ENCODE measurements at places on chromosomes 16 and 17.

DNA sequence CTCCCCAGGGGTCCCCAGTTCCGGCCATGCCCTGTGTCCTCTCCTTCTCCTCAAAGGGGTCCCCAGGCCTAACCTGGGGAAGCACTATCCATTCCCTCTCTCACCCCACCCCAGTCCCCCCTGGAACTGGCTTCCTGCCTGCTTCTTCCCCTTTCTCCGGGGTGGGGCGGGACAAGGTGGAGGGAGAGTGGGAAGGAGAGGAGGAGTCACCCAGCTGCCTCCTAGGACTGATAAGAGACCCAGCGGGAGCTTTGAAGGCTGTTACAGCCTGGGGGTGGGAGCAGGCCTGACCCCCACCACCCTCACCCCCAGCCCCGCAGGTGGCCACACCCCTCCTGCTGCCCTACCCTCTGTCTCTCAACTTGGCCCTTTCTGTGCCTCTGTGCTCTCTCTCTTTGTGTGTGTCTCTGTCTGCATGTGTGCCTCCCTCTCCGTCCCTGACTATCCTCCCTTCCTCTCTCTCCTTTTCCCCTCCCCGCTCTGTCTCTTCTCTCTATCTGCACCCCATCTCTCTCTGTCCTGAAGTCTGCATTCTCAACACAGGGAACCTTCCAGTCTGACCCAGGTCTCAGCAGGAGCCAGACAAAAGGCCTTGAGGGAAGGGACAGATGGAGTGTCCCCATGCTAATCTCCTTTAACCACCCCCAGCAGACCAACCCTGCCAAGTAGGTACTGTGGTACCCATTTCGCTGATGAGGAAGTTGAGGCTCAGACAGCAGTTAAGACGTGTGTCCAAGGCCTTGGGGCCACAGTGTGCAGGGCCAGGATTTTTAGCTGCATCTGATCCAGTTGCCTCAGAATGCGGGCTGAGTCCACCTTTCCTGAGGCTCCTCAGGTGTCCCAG is 66.1 kb downstream of the RAB11FIP4 start:
- DNase-seq = no peak

GRCh38 chr16:56667581-56668571 is at the start of gene MT1G:
Gene MT1G (minus strand): TSS chr16:56668065. CDS start chr16:56667993, 72 bp downstream.
- no peak for DNase-seq

DNA sequence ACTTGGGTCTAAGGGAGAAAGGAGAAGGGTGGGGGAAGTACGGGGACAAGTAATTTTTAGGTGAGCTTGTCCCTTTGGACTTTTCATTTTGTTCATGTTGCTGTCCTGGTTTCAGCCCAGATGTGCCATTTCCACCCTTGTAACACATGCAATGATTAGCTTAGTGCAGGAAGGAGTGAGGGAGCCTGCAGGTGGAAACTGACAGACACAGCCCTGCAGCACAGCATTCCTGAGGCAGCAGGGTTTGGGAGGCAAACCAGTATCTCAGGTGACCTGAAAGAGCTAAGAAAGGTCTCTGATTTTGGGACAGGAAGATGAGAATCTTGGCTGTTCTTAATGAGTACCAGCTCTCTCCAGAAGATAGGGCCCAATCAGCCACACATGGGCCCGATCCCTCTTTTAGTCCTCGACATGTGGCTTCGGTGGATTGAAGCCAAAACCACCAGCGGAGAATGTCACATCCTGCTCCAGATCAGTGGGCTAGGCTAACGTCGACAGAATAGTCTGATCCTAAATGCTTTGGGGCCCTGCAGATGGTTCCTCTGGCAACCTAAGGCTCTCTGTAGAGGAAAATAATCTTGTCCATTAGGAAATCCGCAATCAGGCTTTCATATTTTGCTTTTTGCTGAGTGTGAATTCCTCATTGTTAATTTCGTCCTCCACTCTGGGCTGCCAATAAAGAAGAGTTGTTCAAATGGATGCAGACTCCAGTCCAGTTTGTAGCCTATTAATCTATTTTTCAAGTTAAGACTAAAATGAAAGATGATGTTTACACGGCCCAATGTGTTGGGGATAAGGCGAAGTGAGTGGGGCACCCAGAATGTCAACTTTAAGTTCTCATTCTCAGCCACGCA is 3.8 kb upstream of the RNF157 start:
- DNase-seq = no peak

DNA sequence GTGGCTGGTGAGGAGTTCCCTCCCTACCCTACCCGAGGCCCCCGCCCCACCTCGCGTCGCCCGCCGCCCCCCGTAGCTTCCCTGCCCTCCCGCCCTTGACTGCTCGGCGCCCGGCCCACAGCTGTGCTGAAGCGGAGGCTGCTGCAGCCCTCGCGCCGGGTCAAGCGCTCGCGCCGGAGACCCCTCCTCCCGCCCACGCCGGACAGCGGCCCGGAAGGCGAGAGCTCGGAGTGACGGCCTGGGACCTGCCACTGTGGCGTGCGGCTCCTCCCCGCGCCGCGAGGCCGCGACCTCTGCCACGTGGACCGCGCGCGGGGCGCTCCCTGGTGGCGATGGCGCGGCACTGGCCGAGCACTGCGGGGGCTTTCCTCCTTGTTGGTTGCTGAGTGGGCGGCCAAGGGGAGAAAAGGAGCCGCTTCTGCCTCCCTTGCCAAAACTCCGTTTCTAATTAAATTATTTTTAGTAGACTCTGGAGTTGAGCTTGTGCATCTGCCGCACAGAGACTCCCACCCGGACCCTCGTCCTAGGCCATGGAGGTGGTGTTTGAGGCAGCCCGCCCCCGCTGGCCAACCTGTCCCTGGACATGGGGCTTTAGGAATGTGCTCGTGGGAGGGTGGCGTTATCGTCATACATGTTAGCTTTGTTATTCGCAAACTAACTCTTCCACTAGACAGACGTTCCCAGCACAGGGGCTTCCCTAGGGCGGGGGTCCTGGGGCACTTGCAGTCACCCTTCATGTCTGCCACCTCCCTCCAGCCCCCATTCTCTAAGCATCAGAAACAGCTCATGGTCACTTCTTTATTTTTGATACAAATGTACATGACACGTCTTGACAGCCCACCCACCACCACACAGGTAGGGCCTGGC is 4.4 kb downstream of the TP53I13 start:
- no peak for DNase-seq

- DNase-seq = no peak
These were observed 380.4 kb upstream of the EEF2KMT start for GRCh38 chr16:5478036-5478435.

- DNase-seq = no peak
These were observed 6.3 kb upstream of the CBFB start for GRCh38 chr16:67022531-67023214.

DNA sequence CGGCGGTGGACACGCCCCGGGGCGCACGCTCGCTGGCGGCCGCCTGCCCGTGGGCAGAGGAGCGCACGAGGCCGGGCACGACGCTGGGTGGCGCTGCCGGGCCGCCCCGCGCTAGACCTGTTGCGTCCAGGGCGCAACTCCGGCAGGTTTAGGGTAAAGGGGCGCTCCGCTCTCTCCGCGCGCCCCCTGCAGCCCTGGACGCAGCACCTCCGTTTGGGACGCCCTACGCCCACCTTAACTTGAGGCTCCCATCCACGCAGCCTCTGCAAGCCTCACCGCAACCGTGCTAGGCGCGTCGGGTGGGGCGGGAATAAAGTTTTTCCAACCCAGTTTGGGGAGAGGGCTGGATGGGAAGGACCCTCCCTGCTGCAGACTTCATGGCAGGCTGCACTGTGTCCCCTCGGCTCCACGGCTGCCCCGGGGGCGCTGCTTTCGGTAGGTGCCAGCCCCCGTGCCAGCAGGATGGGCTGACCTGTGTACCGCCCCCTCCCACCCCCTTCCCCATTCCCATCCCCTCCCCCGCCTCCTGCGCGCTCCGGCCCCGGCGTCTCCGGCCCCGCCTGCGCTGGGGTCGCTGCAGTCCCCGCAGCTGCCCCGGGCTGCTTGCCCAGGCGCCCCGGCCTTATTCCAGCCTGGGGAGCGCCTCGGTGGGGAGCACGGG is at the start of gene SYT17:
TSS of gene SYT17 (plus strand) at position 531 of the 661 bp plus-strand sequence. CDS start 407 bp downstream, outside the sequence.
- no peak for DNase-seq

DNA sequence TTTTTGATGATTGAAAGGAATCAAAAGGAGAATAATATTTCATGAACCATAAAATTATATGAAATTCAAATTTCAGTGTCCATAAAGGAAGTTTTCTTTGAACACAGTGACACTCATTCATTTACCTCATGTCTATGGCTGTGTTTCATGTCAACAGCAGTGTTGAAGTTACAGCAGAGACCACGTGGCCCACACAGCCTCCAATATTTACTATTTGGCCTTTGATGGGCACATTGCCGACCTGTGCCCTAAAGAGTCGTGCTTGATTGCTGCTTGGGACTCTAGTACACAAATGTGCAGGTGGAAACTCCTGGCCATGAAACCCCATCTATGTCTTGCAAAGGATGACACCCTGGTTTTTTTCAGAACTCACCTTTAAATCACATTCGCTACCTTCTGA is 57.0 kb downstream of the CES1 start:
- no peak for DNase-seq

- no peak for DNase-seq
These were observed 3.9 kb downstream of the DPEP2 start for GRCh38 chr16:67995423-67995822.

- no peak for DNase-seq
These were observed 76.3 kb upstream of the RBL2 start for GRCh38 chr16:53357955-53358354.

DNA sequence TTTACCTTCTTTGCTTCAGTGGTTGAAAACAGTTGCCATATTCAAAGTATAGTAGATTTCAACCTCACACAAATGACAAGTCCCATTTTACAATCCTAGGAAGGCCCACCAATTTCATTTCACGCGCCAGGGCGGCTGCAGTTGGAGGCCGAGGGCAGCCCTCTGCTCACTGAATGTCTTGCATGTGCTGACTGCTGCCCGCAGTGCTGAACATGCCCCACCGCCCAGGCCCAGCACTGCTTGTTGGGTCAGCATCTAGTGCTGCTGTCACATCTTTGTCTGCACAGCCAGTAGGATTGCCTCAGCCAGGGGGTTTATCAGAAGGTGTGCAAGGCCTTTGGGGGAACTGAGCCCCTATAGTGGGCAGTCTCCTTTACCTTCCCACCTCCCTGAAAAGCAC is 11.5 kb downstream of the SMCR8 start:
- DNase-seq = no peak

Data from T-helper 22 cell (primary cell).